ENCODE measurements at places on chromosomes 16 and 17.

DNA sequence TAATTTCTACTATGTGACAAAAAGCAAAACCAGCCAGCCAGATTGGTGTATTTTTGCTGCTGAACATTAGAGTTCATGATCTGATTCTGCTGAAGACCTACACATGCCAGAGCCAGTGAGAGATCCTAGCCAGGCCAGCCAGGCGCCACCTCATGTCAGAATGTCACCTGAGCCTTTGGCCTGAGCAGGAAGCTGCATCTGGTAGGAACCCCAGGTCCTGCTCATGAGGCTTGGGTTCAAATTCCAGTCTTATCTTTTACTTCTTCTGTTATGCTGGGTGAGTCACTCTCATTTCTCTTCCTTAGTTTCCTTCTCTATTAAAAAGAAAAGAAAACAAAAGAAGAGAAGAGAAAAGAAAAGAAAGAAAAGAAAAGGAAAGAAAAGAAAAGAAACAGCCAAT is 585.1 kb upstream of the CDH5 start:
- DNase-seq = peak; percentile 11

DNA sequence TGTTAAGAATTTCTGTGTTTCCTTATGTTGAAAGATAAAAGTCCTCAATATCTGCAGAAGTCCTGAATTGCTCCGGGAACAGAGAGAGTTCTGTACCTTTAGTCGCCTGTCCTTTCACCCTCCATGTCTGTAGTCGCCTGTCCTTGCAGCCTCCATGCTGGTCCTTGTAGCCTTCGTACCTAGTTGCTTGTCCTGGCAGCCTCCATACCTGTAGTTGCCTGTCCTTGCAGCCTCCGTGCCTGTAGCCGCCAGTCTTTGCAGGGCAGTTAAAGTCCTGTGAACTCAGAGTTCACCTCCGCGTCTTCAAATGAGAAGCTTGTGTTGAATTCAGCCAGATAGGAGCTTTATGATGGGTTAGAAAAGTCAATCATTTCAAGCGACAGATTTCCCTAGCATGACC is 19.5 kb upstream of the ITGAX start:
- DNase-seq = no peak

GRCh38 chr17:8709006-8709405 is 35.6 kb downstream of the CCDC42 start:
- DNase-seq = no peak

DNA sequence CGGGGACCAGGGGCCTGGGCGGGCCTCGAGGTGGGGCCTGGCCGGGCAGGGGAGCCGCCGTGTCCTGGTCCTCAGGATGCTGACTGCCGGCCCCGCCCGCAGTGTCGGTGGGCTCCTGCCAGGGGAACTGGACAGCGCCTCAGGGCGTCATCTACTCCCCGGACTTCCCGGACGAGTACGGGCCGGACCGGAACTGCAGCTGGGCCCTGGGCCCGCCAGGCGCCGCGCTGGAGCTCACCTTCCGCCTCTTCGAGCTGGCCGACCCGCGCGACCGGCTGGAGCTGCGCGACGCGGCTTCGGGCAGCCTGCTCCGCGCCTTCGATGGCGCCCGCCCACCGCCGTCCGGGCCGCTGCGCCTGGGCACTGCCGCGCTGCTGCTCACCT is 2.3 kb upstream of the PAQR4 start:
- no peak for DNase-seq

DNA sequence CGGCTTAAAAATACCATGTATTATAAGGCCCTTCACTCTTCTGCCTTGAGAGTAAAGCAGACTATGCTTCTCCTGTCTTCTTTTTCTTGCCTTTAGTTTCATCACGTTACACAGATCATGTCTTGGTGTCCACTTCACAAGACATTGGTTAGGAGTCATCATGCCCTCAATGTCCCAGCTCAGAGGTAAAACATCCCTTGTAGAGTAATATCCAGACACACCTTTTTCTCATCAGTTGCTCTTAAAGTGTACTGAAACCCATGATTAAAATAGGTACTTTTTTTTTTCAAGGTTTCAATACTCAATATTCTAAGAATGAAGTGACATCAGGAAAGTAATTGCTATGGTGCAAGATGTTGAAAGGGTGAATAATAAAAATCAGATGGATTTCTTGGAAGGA is 267.8 kb downstream of the PMP22 start:
- DNase-seq = no peak

Data from non-pigmented ciliary epithelial cell (primary cell).